ENCODE measurements at places on chromosomes 13 and 19.

GRCh38 chr19:32416749-32417456 lies 11.3 kb downstream of the DPY19L3 start:
- no peak for DNase-seq

DNA sequence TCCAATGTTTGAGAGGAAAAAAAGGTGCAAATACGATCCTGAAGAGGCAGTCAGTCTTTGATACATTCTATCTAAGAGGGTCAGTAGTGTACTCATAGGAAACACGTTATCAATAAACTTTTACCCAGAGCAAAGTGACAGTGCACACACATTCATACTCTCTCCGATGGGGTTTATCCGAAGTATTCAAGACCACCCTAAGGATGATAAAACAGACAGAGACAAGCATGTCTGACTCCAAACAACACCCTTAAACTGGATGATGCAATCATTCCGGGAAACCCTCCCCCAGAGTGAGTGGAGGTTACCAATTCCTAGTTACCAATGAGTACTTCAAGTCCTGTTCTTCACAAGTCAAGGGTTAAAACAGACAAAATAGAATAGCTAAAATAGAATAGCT lies 79.1 kb downstream of the DNAJC3 start:
- DNase-seq: no peak

DNA sequence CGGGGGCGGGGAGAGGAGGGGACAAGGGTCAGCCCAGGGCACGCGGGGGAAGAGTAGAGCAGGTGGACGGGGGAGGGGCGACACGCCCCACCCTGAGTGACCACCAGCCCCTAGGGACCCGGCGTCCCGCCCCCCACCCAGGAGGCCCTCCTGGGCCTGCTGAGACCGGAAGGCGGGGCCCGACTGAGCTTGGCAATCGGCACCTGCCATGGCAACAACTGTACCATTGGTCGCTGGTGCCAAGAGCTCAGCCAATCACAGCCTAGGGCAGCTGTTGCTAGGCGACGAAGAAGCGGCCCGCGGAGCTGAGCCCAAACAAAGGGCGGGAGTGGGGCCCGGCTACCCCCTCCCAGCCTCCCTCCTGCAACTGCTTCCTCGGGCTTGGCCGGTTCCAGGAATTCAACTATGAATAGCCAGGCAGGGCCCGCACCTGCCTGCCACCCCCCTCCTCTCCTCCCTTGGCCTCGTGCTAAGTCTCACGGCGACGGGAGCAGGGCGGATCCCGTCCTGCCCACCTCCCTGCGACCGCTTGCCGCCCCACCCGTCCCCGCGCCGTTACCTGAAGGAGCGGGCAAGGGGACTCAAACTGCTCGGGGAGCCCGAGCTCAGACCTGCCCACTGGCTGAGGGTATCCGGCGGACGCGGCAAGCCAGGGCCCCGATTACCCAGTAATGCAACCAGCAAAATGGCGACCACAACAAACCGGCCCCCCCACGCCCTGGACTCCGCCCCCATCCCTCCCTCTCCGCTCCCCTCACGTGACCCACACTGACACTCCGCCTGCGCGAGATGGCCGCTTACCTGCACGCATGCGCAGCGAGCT lies at the start of gene DYRK1B:
DYRK1B (minus strand) TSS at position 699 of the 823 bp plus-strand sequence. CDS start 2,295 bp downstream, outside the sequence.
- peak; percentile 98 for DNase-seq

DNA sequence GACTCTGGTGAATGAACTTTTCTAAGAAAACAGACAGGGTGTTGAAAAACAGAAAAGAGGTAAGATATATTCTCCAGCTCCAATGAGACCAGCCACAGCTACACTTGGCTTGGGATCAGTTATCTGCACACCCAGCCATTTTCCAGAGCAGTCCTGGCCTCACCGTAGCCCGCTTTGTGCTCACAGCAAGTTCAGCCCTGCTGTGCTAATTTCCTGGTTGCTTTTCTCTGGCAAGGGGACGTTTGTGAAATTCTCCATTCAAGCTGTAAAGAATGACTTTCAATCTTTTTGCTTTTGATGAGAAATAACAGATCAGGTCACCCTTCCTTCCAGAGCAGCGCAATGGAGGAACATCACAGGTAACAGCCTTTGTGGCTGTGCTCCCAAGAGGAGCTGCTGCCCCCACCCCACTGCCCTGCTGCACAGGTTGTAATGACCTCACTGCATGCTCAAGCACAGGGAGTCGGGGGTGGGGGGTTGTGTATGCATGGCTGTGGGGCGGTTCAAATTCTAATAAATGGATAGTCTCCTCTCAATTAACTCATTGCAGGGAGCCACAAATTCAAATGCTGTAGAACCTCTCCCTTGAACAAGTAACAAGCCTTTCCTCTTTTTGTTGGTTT lies 516.6 kb upstream of the NBEA start:
- peak; percentile 42 for DNase-seq

GRCh38 chr13:41812851-41813250 lies 148.1 kb downstream of the VWA8 start:
- no peak for DNase-seq

DNA sequence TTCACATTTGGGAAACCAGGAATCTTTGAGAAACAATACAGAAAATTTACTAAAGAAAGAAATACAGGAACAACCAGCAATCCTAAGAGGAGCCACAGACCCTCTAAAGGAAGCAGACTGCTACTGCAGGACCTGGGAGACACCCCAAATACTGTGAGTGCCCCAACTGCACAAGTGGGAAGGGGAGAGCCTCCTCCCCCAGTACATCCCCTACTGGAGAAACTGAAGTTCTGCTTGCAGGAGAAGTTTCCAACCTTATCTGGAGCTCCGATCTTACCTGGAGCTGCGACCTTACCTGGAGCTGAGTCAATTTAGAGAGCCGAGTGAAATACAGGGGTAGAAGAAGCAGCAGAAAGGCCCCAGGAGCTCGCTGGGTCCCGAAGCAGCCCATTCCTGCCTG lies 236.4 kb upstream of the SPRY2 start:
- no peak for DNase-seq

DNA sequence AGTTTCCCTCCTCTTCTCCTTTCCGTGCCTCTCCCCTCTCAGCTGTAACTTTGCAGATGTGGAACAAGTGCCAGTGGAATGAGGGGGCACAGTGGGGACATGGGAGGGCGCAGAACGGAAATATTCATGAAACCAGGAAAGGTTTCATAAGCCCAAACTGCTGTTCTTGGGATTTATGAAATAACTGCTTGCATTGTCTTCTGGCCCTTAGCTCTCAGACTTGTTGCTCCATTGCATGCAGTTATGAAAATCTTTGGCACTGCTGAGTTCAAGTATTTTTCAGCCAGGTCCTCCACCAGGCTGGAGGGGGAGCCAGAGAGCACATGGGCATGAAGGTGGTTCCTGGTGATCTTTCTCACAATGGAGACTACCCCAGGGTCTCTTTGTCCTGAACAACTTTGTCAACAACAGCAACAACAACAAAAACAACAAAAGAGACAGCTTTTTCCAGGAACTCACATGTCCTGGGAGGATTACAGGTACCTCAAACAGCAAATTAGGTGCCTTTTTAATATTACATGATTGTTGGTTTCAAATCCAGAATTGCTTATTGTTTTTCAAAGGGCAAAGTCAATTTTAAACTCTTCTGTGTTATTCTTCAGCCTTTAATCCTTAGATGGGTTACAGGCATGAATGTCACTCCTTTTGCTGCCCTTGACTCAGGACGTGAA lies 1.5 kb downstream of the RGCC start:
- DNase-seq: no peak

- peak; percentile 24 for DNase-seq
Observed at GRCh38 chr13:40271931-40272775, 394.3 kb downstream of the FOXO1 start.

DNA sequence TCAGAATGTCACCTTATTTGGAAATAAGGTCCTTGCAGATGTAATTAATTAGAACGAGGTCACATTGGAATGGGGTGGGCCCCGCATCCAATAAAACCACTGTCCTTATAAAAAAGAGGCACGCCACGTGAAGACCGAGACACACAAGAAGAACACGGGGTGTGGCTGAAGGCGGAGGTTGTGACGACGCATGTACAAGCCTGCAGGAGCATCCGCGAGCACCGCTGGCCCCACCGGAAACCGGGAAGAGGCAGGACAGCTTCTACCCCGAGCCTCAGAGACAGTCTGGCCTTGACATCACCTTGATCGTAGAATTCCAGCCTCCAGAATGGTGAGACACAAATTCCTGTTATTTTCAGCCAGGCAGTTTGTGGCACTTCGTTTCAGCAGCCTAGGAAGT lies 177.9 kb downstream of the COL4A1 start:
- no peak for DNase-seq

- peak; percentile 66 for DNase-seq
Observed at GRCh38 chr19:13597640-13598039, 91.4 kb upstream of the CACNA1A start.

GRCh38 chr13:33004511-33004910 lies 11.7 kb upstream of the KL start:
- no peak for DNase-seq

DNA sequence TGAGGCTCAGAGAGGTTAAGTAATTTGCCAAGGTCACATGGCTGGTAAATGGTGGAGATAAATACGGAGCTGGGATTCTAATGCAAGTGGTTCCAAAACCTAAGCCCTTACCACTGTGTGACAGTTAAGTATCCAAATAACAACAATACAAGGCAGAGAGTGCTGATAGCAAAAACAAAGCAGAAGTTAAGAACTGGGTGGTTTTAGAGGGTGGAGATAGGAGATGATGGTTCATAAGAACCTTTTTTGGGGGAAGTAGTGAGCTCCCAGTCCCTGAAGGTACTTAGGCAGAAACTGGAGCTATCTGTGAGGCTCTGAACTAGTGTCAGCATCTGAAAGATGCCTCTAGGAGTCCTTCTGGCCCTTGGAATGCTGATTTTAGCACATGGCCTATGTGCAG lies 56.2 kb upstream of the UBE2L5 start:
- DNase-seq: no peak

- no peak for DNase-seq
Observed at GRCh38 chr13:44730099-44730498, 154.0 kb upstream of the TSC22D1 start.

DNA sequence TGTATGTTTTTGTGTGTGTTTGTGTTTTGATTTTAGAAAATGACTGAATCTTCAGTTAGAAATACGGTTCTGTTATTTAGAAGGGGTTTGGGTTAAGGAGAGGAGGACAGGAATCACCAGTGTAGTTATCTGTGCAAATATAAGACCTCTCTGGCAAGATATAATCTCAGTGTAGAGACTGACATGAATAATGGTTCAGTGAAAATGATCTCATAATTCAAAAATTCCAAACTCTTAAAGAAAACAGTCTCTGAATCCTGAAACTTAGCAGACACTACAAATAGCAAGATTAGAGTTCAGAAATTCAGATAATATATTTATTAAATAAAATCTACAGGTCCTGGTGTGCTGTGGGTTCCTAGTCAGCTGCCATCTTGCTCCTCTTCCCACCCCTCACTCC lies 73.5 kb downstream of the PDS5B start:
- no peak for DNase-seq

- DNase-seq: peak; percentile 57
Observed at GRCh38 chr13:45807520-45808099, 43.9 kb downstream of the SIAH3 start.

DNA sequence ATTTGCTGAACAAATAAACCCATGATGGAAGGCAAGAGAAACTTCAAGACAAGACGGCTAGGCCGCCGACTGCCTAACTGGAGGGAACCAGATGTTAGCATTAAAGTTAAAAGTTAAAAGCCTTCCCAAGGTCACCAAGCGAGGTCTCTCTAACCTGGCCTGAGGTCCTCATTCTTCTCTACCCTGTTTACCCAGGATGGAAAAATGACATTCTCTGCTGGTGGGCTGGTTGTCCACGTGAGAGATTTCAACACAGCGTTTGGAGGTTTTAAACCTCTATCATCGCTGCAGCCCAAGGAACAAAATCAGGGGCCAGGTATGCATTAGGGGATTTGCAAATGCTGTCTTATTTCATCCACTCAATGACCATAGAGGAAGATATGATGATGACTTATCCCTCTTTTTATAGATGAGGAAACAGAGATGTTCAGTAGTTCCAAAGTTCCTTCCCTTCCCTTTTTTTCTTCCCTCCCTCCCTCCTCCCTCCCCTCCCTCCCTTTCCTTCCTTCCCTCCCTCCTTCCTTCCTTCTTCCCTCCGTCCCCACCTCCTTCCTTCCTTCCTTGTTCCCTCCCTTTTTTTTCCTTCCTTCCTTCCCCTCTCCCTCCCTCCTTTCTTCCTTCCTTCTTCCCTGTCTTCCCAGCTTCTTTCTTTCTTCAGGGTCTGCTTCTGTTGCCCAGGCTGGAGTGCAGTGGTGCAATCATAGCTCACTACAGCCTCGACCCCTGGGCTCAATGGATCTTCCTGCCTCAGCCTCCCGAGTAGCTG lies 79.7 kb downstream of the INSR start:
- DNase-seq: no peak

GRCh38 chr19:2869618-2870017 lies 2.5 kb downstream of the ZNF556 start:
- DNase-seq: no peak

DNA sequence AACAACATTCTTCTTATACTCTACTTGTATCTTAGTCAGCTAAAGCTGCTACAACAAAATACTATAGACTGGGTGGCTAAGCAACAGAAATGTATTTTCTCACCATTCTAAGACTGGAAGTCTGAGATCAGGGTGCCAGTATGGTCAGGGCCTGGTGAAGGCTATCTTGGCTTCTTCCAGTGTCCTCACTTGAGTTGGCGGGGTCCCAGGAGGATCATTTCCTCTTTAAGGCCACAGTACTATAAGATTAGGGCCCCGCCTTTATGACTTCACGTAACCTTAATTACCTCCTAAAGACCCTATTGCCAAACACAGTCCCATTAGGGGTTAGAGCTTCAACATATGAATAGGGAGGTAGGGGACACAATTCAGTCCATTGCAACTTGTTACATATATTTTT lies 30.7 kb upstream of the DOCK9 start:
- no peak for DNase-seq

GRCh38 chr19:51186323-51186722 lies 38.6 kb upstream of the CD33 start:
- no peak for DNase-seq

DNA sequence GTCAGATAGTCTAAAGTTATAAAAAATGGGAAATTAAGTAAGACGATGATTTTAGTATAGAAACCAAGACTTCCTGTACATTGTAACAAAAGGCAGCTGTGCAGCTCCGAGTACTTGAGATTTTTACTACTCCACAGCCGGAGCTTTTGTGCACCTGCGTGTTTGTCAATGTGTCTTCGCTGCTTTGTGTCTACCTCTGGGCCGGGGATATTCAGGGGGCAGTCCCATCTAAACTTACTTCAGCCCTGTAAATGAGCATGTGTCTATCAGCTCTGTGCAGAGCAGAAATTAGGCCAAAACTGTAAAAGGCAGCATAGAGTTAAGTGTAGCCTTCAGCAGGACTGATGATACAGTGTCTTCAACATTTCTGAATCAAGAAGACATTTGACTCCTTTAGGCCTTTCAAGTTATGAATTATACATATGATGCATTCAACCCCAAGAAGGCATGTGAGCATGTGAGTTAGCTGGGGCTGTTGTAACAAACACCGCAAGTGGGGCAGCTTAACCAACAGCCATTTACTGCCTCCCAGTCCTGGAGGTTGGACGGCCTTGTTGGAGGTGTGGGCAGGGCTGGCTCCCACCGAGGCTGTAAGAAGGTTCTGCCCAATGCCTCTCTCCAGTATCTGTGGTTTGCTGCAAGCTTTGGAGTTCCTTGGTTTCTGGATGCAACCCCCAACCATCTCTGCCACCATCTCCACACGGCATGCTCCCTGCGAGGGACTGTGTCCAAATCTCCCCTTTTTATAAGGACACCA lies 191.0 kb upstream of the IRS2 start:
- no peak for DNase-seq

GRCh38 chr19:10076535-10076934 lies 9.6 kb upstream of the SHFL start:
- DNase-seq: no peak

- no peak for DNase-seq
Observed at GRCh38 chr13:75760131-75761021, 124.2 kb downstream of the LMO7 start.

GRCh38 chr19:867301-867793 lies 7.9 kb downstream of the CFD start:
- no peak for DNase-seq

Data from dorsolateral prefrontal cortex (tissue), 122 donors.